ENCODE measurements at places on chromosomes 1 and 21.

- no peak for DNase-seq
Observed at GRCh38 chr1:168696125-168696760, 32.8 kb downstream of the DPT start.

DNA sequence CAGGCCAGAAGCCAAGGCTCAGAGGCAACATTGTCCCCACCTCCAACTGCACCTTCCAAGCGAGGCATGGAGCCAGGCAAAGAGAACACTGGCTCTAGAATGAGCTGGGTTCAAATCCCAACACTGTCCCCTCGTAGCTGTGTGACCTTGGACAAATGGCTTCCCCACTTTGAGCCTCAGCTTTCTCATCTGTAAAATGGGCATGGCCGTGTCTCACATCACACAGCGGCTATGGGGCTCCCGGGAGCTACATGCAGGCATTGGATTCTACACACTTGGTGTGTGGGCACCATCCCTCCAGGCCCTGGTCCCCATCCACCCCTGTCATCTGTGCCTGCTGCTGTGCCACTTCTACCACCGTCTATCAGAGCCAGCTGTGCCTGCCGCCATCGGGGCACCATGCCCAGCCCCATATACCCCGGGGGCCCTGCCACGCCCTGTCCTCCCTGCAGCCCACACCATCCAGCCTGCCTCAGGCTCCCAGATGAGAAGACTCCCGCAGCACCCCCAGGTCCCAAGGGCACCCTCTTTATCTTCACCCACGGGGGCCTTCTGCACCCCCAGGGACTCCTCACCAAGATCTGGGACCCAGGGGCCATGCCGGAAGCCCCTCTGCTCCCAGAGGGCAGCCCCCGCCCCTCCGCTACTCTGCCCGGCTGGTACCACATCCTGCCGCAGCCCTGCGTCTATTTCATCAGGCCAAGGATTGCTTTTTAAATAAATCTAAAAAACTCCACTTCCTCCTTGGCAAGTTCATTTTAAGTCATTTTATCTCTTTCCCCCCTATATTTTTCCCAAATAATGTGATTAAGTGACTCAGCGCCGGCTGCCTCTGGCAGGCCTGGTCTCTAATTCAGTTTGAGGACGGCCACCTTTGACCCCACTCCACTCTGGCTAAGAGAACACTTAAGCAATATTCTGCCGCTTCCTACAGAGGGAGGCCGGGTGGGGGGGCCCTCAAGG lies 107.8 kb upstream of the TARDBP start:
- DNase-seq: no peak

DNA sequence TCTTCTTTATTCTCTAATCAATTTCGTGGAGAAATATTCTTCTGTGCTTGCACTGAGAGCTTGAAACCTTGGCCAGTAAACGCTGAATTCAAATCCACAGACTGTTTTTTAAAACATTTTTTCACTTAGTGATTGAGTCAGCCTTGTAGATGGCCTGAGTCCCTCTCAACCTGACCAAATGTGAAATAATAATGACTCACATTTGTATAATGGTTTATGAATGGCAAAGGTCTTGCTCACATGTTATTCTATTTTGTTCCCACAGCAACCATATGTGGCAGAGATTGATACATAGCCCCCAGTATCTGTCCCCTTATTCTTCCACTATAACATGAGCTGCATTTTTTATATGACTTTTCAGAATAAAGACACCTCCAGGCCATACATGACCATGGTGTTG lies 47.8 kb upstream of the CCDC190 start:
- no peak for DNase-seq

- DNase-seq: no peak
Observed at GRCh38 chr1:5836776-5837440, 155.3 kb downstream of the NPHP4 start.

DNA sequence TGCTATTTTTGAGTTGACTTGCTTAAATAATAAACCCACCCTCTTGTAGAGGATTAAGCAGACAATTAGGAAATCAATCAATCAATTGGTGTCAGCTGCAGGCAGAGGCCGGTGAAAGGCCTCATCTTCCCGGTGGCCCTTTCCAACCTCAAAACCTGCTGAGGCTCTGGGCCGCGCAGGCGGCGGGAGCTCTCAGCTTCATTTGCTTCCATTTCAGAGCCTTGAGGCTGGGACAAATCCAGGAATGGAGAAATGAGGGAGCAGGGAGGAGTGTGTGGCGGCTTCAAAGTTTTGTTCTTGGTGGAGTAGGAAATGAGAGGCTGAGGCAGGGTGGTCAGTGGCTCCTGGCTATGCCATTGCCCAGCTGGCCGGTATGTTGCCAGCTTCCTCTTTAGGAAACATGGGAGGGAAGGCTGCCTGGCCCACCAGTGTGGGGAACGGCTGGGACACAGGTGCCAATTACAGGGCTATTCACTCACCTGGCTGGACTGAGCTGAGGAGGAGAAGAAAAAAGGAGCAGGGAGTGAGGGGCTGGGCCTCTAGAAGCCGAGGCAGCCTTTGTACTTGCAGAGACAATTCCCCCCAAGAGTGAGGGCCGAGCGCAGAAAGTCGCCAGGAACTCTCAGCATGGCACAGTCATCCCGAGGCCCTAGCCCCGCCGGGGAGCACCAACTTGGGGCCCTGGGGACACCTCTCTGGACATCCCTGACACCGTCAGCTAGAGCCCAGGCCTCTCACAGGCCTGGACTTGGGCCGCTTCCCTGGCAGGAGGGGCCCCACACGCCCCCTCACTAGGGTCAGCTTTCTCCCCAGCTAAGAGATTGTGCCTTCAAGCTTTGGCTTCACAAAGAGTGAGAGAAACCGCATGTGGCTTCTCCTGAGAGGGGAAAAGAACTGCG lies 4.4 kb downstream of the POU3F1 start:
- DNase-seq: no peak

DNA sequence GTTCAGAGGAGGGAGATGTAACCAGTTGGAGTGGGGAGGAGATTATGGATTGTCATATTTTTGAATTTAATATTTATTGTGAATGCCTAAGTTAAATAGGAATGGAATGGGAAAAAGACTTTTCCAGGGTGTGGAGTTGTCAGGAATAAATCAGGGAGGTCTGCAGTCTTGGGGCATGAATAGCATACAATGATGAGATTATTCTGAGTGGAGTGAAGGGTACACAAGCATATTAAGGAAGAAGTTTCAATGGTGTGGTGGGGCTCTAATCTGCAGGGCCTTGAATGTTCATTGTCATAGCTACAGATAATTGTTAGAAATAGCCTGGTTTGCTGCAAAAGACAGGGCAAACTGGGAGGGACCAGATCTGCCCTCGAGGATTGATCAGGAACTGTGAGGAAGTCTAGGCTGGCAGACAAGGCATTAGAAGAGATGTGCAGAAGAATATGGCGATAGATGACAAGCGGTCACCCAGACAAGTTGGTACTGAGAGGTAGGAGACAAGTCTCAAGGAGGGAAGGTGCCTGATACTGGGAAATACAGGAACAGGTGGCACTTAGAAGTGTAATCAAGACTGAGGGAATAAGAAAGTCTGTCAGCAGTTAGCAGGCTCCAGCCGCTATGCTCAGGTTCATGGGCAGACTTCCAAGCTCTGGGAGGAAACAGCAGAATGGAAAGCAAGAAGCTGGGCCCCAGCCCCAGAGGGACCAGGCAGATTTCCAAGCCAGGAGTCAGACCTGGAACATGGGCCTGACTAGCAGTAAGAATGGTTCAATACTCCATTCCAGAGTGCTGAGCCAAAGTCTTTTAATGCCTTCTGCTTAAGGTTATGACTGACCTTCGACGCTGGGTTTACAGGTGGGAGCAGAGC lies 20.9 kb upstream of the RGL1 start:
- no peak for DNase-seq

DNA sequence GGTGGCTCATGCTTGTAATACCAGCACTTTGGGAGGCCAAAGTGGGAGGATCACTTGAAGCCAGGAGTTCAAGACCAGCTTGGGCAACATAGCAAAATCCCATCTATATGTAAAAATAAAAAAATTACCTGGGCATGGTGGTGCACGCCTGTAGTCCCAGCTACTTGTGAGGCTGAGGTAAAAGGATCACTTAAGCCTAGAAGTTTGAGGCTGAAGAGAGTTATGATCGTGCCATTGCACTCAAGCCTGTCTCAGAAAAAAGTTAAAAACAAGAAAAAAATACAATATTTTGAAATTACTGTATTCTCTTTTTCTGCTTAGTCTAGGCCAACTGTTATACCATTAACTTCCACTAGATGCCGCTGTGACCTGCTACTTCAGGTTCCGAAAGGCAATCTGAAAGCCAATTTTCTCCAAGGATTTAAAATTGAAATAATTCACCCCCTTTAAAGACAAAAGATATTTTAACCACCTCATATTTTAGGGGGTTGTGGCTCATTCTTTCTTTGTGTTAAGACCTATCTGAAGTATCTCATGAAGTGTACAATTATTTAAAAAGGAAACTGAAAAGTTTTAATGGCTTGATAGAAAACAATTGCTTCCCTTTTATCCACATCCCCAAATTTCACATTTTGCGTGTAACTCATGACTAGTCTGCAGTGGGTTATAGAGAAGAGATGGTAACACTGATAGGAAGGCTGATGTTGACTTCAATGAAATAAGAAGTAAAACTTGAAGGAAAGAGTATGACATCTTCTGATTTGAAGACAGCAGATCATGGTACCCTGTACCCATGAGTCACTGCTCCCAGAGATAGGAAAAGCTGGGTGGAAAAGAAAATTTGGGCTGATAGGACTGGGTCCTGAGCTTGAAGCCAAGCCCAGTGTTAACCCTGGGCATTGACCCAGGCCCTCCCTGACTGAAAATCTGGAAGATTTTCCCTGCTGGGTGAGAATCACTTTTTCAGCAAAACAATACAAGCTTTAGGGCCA lies 24.4 kb upstream of the CLDN14 start:
- DNase-seq: no peak
